GM04504 (cell line): ENCODE measurements at places on chromosomes 12 and 14.

- no peak for DNase-seq
Measured at GRCh38 chr12:49825360-49825970, 2.7 kb downstream of the NCKAP5L start.

GRCh38 chr14:102125546-102125945, 14.2 kb upstream of the WDR20 start:
- DNase-seq, result no peak

GRCh38 chr12:58537278-58537677, 383.0 kb downstream of the LRIG3 start:
- peak; percentile 67 for DNase-seq

- no peak for DNase-seq
Measured at GRCh38 chr12:73124480-73124879, 852.3 kb downstream of the TRHDE start.

DNA sequence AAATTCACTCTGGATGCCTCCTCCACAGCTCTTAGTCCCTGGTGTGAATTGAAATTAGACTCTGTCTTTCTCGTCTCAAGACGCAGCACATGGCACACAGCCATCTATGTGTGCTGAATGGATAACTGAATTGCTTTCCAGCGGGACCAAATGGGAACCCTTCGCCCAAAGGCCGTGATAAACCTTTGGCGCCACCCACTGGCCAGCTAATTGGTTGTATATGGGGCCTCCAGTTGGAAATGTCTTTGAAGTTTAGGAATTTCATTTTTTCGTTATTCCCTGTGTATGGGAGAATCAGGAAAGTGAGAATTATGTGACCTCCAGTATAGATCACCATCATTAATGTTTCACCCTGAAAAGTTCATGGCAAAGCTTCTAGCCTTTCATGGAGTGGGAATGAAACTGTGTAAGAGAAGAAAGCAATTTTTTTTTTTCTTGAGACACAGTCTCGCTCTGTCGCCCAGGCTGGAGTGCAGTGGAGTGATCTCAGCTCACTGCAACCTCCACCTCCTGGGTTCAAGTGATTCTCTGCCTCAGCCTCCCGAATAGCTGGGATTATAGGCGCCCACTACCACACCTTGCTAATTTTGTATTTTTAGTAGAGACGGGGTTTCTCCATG, 9.8 kb upstream of the HSP90AA1 start:
- peak; percentile 51 for DNase-seq

DNA sequence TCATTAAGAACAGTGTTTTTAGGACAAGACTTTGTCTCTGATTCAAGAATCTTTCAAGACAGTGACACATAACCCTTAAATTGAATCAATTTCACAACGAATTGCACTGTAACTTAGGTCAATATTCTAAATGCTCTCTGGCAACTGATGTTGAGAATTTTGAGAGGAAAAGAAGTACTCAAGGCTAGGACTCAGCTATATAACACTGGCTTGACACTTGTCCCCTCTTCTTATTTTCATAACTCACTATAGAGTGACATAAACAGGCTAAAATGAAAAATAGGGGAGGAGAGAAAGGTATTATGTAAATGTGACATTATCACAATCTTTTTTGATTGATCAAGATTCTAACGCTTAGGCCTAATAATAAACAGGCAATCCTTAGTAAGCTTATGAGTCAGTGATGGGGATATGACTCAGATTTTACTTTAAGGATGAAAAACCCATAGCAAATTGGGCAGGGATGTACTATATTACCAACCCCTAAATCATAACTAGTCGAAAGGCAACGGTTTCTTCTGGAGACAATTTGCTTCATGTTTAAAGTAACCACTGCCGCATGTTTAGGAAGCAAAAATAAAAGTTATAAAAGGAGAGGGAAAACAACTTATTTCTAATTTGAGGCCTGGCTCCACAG, 10.9 kb downstream of the BTG1 start:
- peak; percentile 56 for DNase-seq

GRCh38 chr12:92121826-92122225, 23.8 kb downstream of the BTG1 start:
- no peak for DNase-seq

DNA sequence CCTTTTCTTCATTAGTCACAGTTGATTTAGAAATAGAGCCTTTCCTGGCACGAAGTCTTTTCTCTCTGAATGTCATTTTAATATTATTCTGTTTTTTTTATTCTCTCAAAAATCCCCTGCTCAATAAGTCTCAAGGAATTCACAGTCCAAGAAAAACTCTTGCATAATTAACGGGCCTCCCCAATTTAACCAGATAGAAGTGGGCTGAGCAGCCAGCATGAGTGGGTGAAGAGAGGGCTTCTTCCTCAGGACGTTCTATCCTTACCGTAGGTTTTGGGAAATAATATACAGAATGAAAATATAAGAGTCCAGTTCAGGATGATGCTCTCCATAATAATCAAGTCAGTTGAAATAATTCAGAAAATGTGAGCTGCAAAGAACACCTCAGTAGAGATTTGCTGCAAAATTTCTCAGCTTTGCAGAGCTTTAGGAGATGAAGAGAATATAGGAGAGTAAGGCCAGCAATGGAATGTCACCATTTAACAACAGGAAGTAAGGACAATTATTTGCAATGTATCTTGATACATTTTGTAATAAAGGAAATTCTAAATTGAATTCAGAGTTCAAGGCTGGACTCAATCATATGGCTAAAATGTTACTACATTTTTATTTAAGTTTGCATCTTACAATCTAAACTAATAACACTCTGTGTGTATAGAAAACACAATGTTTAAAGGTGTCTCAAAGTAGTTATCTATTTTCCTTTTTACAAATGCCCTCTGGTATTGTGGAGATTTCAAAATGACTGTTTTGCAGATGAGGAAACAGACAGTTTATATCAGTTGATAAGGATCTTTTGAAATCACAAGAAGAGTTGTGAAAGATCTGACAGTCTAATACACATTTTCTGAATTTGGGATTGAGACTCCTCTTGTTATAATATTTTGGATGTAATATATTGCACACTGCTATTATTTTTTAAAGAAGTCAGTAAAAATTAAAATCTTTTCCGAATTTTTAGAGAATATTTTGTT, 1724.1 kb upstream of the SEL1L start:
- no peak for DNase-seq

- DNase-seq, result no peak
Measured at GRCh38 chr12:48165089-48165981, 8.0 kb upstream of the ASB8 start.

- no peak for DNase-seq
Measured at GRCh38 chr12:33634544-33634943, 194.9 kb upstream of the SYT10 start.

DNA sequence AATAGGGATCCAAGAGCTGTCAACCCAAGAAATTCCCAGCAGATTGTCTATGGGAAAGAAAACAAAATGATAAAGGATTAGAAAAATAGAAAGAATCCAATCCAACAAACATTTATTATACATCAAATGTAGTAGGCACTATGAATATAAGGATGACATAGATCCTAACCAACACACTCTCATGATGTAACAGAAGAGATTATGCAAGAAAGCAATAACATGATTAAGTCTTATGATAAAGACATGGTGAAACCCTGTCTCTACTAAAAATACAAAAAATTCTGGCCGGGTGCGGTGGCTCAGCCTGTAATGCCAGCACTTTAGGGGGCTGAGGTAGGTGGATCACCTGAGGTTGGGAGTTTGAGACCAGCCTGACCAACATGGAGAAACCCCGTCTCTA, 2.7 kb downstream of the MED6 start:
- no peak for DNase-seq

DNA sequence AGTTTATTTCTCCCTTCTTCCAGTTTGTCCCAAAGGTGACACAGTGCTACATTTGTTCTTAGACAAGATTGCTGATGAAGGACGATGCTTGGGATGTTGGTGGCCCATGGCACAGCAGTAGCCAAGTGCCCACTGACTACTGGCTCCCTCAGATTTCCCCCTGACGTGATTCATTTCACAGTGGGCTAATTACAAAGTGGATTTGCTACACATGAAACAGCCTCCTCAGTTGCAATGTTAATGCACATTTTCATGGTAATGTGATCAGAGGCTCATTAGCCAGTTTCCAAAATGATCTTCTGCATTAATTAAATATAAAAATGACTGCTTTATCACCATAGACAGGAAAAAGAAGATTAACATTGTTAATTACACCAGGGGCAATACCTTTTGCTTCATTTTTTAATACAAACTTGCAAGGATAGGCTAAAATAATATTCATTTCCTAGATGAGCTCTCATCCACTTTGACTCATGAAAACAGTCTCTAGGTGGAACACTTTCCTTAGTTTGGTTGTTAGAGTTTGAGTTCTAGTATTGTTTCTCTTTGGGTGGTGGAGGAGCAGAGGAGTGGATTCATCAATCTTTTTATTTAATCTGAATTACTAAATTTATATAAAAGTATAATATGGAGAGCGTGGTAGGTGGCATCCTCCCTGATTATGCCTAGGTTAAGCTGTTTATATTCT, 250.9 kb downstream of the PDZRN4 start:
- no peak for DNase-seq

DNA sequence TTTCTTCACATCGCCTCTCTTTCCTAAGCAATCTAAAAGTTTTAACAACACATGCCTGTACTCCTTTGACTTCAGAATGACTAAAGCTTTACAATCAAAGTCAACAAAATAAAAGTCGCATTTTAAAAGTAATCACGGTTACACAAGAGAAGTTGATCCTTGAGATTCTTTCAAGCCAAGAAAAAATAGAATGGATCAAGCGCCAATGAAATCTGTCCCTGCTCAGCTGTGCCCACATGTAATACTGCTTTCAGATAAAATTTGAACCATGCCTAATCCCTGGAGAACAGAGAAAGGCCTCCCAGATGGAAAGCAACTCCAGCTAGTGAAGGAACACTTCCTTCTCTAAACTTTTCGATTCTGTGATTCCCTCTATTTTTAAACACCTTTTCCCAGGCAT, 113.1 kb downstream of the FBXL14 start:
- DNase-seq, result no peak

DNA sequence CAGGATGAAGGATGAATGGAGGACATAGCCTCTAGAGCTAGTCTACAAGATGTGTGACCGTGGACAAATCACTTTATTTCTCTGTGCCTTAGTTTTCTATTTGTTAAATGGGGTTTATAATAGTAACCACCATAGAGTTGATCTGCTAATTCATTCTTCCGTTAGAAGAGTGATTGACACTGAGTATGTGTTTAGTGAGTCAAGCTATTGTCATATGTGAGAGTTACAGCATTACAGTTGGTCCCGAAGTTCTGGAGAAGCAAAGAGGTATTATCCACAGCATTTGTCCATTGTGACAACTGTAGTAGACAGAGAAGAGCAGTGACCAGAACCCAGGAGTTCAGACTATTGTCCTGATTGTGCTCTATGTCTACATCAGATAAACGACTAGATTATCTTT, 14.1 kb downstream of the FAR2 start:
- no peak for DNase-seq

- no peak for DNase-seq
Measured at GRCh38 chr12:2819810-2820209, 7.3 kb downstream of the ITFG2 start.

DNA sequence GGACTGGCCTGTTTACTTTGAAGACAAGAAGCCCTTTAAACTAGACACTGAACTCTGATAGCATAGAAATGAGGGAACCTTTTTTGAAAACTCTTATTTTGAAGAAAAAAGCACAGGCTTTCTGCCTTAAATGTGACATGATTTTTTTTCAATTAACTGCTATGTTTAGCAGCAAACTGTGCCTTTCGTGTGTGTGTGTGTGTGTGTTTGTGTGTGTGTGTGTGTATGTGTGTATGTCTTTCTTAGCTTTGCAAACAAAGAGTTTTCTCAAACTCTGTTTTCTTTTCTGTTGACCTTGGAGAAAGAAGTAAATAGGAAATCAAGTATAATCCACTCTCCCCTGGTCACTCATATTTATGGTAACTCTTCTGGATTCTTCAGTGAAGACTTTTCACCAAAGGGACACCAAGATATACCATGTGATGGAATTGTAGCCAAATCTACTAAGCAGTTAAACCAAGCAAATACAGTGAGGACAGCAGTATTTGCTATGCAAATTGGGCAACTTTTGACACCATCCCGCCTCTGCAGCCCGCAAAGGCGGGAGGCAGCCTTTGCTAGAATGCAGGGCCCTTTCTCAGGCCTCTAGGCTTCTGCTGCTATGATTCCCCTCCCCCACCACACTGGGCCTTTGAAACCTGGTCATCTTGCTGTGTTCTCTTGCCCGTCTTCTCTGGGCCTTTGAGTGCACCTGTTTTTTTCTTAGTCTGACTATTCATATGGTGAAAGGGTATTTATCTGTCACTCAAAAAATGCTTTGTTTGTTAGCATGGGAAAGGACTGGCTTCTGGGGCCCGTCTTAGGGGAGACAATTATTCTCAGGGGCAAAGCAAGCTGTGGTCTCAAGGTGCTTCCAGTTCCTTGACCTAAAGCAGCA, 107.9 kb downstream of the MYRFL start:
- DNase-seq, result no peak

- no peak for DNase-seq
Measured at GRCh38 chr12:69087986-69088385, 151.4 kb upstream of the CPSF6 start.

- peak; percentile 24 for DNase-seq
Measured at GRCh38 chr12:100668945-100669536, 95.6 kb downstream of the GAS2L3 start.

DNA sequence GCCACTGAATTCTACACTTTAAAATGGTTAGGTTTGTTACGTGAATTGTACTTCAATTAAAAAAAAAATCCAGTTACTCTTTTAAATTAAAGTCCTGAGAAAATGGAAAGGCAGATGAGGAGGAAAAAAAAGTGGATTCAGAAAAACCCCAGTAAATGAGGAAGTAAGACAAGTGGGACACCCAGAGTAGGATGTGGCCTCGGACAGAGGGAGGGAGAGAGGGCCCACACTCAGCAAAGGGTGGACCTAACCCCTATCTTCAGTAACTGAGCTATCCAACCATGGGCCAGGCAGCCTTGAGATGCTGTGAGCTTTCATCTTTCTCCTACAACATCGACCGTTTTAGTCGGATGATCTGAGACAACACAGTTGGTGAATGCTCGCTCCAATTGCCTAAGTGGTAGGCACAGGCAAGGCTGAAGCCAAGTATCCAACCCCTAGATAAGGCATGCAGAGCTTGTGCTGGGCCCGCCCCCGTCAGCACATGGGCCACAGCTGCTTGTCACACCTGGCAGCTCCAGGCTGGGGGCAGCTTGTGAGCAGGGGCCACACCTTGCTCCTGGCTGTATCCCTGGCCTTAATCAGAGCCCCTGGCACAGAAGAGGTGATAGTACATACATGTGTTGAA, 142.1 kb downstream of the TTC7B start:
- no peak for DNase-seq

DNA sequence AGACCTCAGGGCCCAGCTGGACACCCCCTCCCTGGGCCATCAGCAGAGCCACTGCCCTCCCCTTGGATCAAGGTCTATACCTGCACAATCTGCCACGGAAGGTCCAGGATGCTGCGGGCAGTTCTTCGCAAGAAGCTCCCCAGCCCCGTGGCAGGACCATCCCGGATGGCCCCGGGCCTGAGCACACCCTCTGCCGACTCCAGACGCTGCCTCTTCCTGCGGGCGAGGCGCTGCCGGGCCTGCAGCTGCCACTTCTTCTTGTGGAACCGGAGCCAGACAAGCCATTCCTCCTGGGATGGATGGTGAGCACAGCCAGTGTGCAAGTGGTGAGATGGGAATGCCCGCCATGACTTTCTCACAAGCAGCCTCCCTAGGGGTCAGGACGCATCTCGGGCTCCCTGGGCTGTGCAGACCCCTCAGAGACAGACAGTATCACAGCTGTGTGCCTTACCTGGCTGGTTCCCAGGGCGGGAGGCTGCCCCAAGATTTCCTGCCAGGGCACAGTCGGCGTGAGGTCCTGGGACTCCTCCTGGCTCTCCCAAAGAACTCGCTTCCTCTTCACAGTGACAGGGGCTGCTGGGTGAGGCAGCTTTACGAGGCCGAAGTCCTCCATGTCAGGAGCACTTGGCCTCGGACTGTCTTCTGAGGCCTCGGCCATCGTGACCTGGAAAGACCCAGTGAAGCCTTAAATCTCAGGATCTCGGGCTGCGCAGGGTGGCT, 30.8 kb downstream of the P2RX2 start:
- DNase-seq, result no peak
